ENCODE measurements at places on chromosomes 3 and 15.

- DNase-seq: no peak
Measured at GRCh38 chr3:16012086-16012485, 162.4 kb upstream of the GALNT15 start.

- DNase-seq: no peak
Measured at GRCh38 chr3:61448378-61448777, 113.0 kb upstream of the PTPRG start.

DNA sequence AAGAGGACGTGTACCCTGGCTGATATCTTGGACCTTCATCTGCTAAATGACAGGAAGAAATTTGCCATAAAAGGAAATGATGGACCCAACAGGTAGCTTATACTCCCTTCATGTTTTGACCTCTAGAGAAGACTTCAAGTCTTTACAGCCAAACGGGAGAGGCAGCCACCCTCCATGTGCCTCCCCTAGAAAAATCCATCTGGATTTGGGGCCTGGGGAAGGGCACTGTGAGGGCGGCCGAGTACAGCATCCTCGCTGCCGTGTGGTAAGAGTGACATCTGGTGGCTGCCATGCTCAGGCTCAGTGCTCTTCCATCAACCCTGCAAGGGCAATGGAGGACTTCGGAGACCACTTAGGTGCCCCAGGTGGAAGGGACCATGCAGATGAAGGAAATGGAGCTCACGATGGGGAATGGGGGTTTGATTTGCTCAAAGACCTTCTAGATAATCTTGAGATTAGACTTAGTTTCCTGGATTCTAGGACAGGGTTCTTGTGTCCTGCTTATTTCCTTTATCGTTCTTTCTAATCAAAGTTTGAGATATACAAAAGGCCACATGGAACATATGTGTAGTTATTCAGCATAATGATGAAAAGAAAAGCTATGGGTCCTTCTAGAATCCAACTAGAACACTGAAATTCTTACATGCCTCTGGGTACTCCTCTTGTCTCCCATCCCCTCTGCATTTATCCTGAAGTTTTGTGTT lies 44.4 kb downstream of the AQP9 start:
- DNase-seq: peak; percentile 14

- no peak for DNase-seq
Measured at GRCh38 chr3:37257581-37257980, 83.2 kb upstream of the LRRFIP2 start.

DNA sequence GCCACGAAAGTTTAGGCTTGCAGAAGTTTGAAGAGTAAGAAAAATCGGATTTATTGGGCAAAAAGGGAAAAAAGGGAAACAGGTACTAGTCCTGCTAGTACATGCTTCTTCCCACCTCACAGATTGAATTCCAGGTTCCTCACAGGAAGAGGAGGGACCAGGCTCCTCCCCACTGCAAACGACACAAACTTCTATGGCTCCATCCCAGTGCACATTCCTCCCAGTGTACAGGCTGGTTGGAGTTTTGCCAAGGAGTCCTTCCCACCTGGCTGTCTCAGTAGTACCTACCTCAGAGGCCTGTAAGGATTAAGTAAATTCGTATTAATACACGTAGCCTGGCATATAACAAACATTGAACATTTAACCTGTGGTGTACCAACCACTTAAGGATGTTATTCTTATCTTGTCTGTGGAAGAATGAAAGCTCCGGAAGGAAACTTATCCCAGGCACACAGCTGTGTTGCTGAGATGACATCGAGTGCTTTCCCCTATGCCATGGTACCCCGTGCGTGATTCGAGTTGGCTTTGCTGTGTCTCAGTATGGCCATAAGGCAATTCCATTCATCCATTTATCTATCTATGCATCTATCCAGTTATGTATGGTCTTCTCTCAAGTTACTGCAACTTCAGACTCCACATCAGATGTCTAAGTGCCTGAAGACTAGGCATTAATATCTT lies 294.3 kb downstream of the LRTM1 start:
- no peak for DNase-seq

GRCh38 chr15:77311618-77312398 lies 108.1 kb downstream of the PEAK1 start:
- no peak for DNase-seq

GRCh38 chr3:125098611-125099291 lies 43.0 kb upstream of the HEG1 start:
- DNase-seq: no peak

DNA sequence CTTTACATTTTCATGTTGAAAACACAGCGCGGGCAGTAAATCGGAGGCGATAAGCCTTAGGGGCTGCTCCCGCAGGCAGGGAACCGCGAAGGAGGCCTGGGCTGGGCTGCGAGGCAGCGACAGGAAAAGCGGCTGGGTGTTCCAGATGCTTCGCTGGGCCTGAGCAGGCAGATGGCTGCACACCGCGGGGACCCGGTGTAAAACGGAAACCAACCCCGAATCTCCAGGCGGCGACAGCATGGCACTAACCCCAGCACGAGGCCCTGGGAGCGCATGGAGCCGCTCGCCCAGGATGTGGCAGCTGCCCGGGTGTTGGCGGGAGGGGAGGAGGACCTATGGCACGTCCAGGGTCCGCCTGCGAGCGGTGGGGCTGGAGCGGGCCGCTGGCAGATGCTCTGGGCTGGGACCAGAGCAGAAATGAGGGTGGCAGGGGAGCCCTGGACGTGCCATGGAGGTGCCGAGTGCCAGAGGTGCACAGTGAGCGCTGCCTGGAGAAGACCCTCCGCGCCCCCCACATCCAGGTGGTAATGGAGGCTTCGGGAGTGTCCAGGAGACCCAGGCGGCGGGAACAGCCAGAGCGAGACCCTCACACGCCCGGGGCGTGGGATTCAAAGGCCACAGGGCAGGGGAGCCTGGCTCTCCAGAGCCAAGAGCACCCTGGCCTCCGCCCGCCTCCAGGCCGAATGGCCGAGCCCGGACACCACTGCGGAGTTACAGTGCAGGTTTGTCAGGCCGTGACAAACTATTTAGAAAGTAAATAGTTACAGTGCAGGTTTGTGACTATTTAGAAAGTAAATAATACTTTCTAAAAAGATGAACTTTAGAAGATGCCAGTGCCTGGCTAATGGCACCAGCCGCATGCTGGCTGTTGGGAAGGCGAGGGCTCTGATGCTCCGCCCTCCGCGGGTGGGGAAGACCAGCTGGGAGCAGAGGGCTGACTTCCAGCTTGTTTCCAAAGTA lies 293.6 kb downstream of the OCA2 start:
- no peak for DNase-seq

- peak; percentile 26 for DNase-seq
Measured at GRCh38 chr3:111541911-111542483, at the start of gene CD96. Gene CD96, plus strand, starts transcription at chr3:111542197. Its CDS starts 52 bp downstream, at chr3:111542249.
